RWPE2 (cell line): ENCODE measurements at places on chromosomes 7 and 10.
A peak's percentile ranks its signal among the peaks of the same experiment; 100 is the strongest.

GRCh38 chr7:108499566-108499965, 26.4 kb downstream of the PNPLA8 start:
- H3K27ac ChIP-seq = no peak overlapping the region
- no peaks in the 10 kb centered on the region for H3K4me1 ChIP-seq
- peaks cover 36% of the 10 kb centered on the region for H3K36me3 ChIP-seq
- no peaks in the 10 kb centered on the region for H3K27me3 ChIP-seq
- H3K4me3 ChIP-seq = no peak overlapping the region
- no peak for DNase-seq

DNA sequence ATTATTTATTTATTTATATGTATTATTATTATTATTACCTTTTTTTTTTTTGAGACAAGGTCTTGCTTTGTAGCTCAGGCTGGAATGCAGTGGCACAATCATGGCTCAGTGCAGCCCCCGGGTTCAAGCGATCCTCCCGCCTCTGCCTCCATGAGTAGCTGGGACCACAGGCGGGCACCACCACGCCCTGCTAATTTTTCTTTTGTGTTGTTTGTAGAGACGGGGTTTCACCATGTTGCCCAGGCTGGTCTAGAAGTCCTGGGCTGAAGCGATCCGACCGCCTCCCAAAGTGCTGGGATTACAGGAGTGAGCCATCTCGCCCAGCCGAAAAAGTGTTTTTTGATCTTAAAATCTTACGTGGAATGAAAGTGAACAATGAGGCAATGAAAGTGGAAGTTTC, 79.4 kb upstream of the C1GALT1 start:
- H3K4me1 ChIP-seq = peaks cover 24% of the 10 kb centered on the region
- no peaks in the 10 kb centered on the region for H3K36me3 ChIP-seq
- H3K4me3 ChIP-seq = no peak overlapping the region
- no peak overlapping the region for H3K27ac ChIP-seq

- no peaks in the 10 kb centered on the region for H3K36me3 ChIP-seq
- no peak overlapping the region for H3K27ac ChIP-seq
- no peak for DNase-seq
- no peaks in the 10 kb centered on the region for H3K4me1 ChIP-seq
- H3K4me3 ChIP-seq = no peak overlapping the region
- peaks cover 6% of the 10 kb centered on the region for H3K27me3 ChIP-seq
Measured at GRCh38 chr10:78359640-78360091, 326.0 kb downstream of the RPS24 start.

DNA sequence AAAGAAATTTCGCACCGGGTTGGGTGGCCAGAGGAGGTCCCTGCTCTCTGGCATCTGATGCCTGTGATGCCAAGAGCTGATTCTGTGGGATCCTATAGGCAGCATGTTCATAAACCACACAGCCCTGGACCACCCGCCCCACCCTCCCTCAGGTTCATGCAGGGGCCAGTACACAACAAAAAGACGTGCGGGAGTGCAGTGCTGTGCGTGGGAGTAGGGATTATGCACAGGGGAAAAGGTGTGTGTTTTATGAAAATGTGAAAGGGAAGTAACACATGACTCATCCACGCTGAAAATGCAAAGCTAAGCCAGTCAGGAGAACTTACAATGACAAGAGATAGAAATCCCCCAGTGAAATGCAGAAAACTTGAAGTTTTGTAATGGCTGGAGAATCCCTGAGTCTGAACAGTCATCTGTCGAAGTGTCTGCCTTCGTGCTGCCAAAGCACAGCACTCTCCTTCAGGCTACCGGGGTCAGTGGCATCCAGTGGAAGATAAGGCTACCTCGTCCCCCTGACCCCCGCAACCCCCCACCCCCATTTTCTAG, 1.1 kb downstream of the KIAA1217 start:
- H3K36me3 ChIP-seq = no peaks in the 10 kb centered on the region
- DNase-seq = no peak
- peak overlapping the region; percentile 19 for H3K4me3 ChIP-seq

DNA sequence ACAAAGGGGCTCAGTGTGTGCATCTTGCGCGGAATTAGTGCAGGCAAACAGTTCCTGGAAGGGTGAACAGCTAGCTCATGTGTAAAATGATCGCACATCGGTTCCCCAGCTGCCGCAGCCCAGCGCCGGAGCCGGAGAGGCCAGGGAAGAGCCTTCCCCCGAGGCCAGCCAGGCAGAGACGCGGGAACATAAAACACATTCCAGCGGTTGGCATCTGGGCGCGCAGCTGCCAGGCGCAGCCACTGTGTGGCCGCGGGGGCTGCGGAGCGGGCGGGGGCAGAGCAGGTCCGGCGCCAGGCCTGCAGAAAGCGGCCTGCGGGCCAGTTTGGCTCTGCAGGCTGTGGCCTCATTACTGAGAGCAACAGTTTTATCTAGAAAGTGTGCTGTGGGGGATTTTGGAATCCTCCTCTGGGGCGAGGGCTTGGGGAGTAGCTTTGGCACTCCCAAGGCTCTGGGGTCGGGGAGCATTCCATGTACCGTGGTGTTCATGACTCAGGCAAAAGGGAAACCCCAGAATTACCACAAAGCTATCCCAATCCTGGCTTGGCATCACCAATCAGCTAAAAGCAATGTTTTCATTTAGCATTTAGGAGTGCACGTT, 74.3 kb downstream of the SAMD9 start:
- DNase-seq = peak; percentile 83
- no peaks in the 10 kb centered on the region for H3K27me3 ChIP-seq
- H3K4me3 ChIP-seq = peak overlapping the region; percentile 2
- H3K27ac ChIP-seq = peak overlapping the region; percentile 86

- H3K4me3 ChIP-seq = no peak overlapping the region
- no peaks in the 10 kb centered on the region for H3K4me1 ChIP-seq
- H3K36me3 ChIP-seq = no peaks in the 10 kb centered on the region
- H3K27ac ChIP-seq = no peak overlapping the region
- no peaks in the 10 kb centered on the region for H3K27me3 ChIP-seq
Measured at GRCh38 chr10:28494420-28494819, 38.5 kb upstream of the WAC start.

DNA sequence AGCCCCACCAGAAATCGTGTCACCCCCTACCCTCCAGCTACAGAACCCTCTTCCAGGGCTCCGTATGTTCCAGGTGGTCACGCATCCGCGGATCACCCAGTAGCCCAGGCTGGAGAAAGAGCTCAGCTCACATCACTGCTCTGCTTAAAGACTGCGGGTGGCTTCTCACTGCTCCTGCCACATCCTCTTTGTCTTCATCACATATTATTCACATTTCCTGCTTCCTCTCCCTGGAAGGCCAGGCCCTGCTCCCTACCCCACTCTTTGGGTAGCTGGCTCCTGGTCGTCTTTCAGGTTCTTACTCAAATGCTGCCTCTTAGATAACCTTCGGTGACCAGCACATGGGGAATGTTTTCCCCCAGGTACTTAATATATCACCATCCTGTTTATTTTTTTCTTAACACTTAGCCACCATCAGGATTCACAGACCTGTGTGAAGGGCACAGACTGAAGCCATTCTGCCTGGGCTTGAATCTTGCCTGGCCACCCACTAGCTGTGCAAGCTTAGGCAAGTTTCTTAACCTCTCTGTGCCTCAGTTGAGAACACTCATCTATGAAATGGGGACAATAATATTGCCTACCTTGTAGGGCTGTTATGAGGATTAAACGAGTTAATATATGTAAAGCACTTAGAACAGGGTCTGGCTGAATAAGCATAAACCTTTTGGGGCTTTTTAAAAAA, 307.8 kb downstream of the PRPF18 start:
- no peaks in the 10 kb centered on the region for H3K4me1 ChIP-seq
- H3K27me3 ChIP-seq = no peaks in the 10 kb centered on the region

- H3K27ac ChIP-seq = no peak overlapping the region
- no peak for DNase-seq
- no peaks in the 10 kb centered on the region for H3K27me3 ChIP-seq
- H3K4me3 ChIP-seq = no peak overlapping the region
- no peaks in the 10 kb centered on the region for H3K36me3 ChIP-seq
Measured at GRCh38 chr7:131889572-131890150, 333.2 kb upstream of the PODXL start.

- no peaks in the 10 kb centered on the region for H3K36me3 ChIP-seq
- H3K27ac ChIP-seq = no peak overlapping the region
- no peaks in the 10 kb centered on the region for H3K4me1 ChIP-seq
- H3K4me3 ChIP-seq = no peak overlapping the region
Measured at GRCh38 chr10:6713716-6714115, 133.6 kb upstream of the PRKCQ start.

GRCh38 chr7:34497153-34497777, 160.8 kb upstream of the NPSR1 start:
- H3K27me3 ChIP-seq = no peaks in the 10 kb centered on the region
- no peak overlapping the region for H3K4me3 ChIP-seq
- no peaks in the 10 kb centered on the region for H3K4me1 ChIP-seq
- no peak overlapping the region for H3K27ac ChIP-seq

- H3K27me3 ChIP-seq = no peaks in the 10 kb centered on the region
- H3K27ac ChIP-seq = peak overlapping the region; percentile 29
- H3K4me3 ChIP-seq = no peak overlapping the region
- peaks cover 17% of the 10 kb centered on the region for H3K4me1 ChIP-seq
- no peaks in the 10 kb centered on the region for H3K36me3 ChIP-seq
- DNase-seq = no peak
Measured at GRCh38 chr10:30430544-30431298, 3.3 kb upstream of the MAP3K8 start.

DNA sequence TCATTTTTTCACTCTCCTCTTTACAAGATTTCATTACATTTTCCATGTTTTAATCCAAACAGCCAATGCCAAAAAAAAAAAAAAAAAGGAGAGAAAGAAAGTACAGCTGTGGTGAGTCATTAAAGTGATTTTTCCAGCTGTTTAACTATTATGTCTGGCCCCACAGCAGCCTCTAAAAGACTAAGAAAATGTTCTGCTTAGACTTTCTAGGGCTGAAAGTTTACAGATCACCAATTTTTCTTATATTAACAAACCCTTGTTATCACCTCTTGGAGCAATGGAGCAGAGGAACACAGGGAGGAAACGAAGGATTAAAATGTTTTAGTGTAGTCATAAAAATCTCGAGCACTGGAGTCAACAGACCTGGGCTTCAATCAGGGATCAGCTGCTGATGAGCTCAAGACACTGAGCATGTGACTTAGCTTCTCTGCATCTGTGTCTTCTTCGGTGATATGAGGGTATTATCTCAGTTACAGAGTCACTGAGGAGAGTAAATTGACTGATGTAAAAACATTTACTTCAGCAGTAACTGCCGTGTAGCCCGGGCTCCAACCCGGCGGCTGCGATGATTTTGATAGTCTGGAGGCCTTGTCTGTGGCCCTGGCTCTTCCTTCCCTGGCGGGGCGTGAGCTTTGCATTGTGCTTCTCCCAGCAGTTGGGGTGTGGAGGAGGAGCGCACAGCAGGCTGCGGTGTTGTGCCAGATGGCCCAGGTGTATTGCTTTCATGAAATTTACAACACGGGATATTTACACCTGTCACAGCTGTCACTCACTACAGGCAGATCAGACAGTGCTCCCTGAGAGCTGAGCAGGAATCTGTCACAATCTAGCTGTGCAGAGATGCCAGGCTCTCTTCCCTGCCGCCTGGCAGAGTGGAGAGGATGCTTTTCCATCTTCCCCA, 298.3 kb upstream of the FZD8 start:
- DNase-seq = no peak
- H3K27me3 ChIP-seq = no peaks in the 10 kb centered on the region
- no peaks in the 10 kb centered on the region for H3K4me1 ChIP-seq
- H3K27ac ChIP-seq = no peak overlapping the region
- H3K36me3 ChIP-seq = no peaks in the 10 kb centered on the region

DNA sequence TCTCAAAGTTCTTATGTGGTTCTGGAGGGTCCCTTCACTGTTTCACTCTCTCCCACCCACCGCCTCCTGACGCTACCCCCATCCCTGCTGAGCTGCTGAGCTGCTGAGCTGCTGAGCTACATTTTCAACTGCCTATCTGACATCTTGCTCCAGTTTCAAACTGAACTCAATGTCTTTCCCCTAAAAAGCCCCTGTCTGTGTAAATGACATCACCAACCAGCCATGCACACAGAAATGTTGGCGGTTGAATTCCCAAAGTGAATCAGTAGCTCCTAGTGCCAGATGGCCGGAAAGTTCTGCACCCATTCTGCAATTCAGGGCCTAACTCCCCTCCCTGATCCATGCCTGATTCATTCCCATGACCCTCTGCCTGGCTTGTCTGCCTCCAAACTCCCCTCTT, 71.2 kb downstream of the WNT2 start:
- H3K4me3 ChIP-seq = no peak overlapping the region
- H3K4me1 ChIP-seq = no peaks in the 10 kb centered on the region
- DNase-seq = no peak
- no peak overlapping the region for H3K27ac ChIP-seq
- H3K36me3 ChIP-seq = no peaks in the 10 kb centered on the region
- no peaks in the 10 kb centered on the region for H3K27me3 ChIP-seq

GRCh38 chr10:9625304-9625703, 1392.4 kb upstream of the CELF2 start:
- no peak overlapping the region for H3K4me3 ChIP-seq
- no peaks in the 10 kb centered on the region for H3K36me3 ChIP-seq
- DNase-seq = no peak
- no peaks in the 10 kb centered on the region for H3K4me1 ChIP-seq

- no peak for DNase-seq
- no peak overlapping the region for H3K27ac ChIP-seq
- H3K4me3 ChIP-seq = no peak overlapping the region
- H3K4me1 ChIP-seq = no peaks in the 10 kb centered on the region
- H3K36me3 ChIP-seq = no peaks in the 10 kb centered on the region
Measured at GRCh38 chr10:44065788-44066526, 318.9 kb downstream of the CXCL12 start.

- no peak overlapping the region for H3K4me3 ChIP-seq
- no peak for DNase-seq
- no peaks in the 10 kb centered on the region for H3K36me3 ChIP-seq
Measured at GRCh38 chr10:21385536-21385935, 139.9 kb downstream of the SKIDA1 start.

- no peak for DNase-seq
- H3K27me3 ChIP-seq = peaks cover 3% of the 10 kb centered on the region
- H3K4me3 ChIP-seq = no peak overlapping the region
- no peaks in the 10 kb centered on the region for H3K36me3 ChIP-seq
- H3K27ac ChIP-seq = no peak overlapping the region
Measured at GRCh38 chr10:90621577-90621976, 236.3 kb downstream of the HTR7 start.

DNA sequence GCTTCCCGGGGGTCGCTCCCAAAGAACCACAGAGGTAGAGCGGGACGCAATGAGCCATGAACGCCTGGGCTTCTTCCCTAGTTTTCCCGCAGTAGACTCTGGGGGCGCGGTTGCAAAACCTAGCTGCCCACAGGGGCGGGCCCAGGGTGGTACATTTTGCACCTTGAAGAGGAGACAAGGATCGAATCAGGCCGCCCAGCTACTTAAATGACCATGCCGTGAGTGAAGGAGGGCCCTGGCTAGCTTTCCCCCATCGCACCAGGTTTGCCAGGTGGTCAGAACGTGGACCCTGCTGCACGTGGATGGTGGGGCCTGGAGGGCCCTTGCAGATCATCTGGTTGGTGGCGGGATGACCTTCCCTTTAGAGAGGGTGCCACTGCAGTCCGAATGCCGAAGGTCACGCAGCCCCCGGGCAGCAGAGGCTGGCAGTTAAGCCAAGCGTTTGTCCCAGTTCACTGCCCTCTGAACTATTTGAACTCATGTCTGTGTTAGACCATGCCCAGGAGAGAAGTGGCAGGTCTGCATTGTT, 604 bp upstream of the SHTN1 start:
- H3K27me3 ChIP-seq = no peaks in the 10 kb centered on the region
- peaks cover 7% of the 10 kb centered on the region for H3K36me3 ChIP-seq
- H3K4me3 ChIP-seq = peak overlapping the region; percentile 71
- no peak for DNase-seq

- no peaks in the 10 kb centered on the region for H3K4me1 ChIP-seq
- H3K27ac ChIP-seq = no peak overlapping the region
- no peaks in the 10 kb centered on the region for H3K36me3 ChIP-seq
Measured at GRCh38 chr7:137287651-137288258, 55.8 kb downstream of the PTN start.

- no peak overlapping the region for H3K4me3 ChIP-seq
- H3K27me3 ChIP-seq = no peaks in the 10 kb centered on the region
- peaks cover 16% of the 10 kb centered on the region for H3K4me1 ChIP-seq
- no peak for DNase-seq
- H3K36me3 ChIP-seq = no peaks in the 10 kb centered on the region
Measured at GRCh38 chr10:21138769-21139340, 241.7 kb upstream of the NEBL start.
